ENCODE measurements at places on chromosomes 1 and 21.

GRCh38 chr1:102550729-102551384 lies 554.1 kb upstream of the OLFM3 start:
- DNase-seq = no peak

GRCh38 chr1:3459940-3460671 lies 5.6 kb downstream of the ARHGEF16 start:
- no peak for DNase-seq

DNA sequence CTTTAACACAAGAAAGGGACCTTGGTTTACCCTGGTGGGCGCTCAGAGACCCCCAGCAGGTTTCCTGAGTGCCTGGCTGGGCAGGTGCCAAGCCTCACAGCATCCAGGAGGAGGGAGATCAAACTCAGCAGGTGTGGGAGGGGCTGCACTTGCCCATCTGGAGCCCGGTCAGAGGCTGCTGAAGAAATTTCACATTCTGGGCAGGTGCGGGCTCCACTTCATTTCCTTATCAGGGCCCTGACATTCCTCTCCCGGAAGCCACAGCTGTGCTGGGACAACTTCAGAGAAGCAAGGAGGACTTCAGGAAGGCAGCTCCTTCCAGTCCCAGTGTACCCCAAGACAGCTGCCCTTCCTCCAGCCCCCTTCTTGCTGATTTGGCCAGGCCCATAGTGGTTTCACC lies 82.9 kb downstream of the ITPKB start:
- DNase-seq = no peak

GRCh38 chr1:201791779-201792173 lies 37.2 kb upstream of the IPO9 start:
- DNase-seq = no peak

DNA sequence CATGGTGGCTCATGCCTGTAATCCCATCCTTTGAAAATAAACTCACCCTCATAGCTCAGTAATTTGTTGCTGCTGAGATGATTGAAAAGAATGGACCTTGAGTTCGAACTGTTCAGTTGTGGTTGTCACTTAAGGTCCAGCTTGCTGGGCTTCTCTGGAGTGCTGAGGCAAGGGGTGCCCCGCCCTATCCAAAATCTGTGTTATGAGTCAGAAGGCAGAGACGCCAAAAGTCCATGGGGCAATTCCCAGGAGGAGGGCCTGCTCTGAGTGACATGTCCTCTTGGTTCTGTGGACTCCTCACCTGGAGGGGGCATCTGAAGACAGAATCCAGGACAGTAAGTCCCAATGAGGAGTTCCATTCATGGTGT lies 64.8 kb downstream of the MYOM3 start:
- DNase-seq = no peak

- no peak for DNase-seq
Measured at GRCh38 chr1:146039844-146040194, 18.3 kb upstream of the HJV start.

DNA sequence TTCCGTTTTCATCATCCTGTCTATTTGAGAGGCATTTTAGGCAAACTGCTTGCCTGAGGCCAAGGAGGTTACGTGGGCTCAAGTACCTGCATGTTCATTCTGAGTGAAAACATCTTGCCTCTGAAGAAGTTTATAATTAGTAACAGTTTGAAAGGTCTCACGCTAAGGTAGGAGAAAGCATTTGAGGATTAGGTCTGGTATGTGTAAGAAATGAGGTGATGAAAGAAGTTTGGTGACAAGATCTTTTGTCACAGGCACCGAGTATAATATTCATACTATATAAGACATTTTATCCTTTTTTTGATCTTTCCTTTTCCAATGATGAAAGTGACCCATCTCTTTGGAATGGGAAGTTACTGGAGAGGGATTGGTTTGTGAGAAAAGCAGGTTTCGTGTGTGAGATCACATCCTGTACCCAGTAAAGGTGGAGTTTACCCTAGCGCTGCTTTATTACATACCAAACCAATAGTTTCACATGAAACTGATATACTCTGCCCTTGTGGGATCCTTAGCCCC lies 98.7 kb upstream of the PDC start:
- no peak for DNase-seq

DNA sequence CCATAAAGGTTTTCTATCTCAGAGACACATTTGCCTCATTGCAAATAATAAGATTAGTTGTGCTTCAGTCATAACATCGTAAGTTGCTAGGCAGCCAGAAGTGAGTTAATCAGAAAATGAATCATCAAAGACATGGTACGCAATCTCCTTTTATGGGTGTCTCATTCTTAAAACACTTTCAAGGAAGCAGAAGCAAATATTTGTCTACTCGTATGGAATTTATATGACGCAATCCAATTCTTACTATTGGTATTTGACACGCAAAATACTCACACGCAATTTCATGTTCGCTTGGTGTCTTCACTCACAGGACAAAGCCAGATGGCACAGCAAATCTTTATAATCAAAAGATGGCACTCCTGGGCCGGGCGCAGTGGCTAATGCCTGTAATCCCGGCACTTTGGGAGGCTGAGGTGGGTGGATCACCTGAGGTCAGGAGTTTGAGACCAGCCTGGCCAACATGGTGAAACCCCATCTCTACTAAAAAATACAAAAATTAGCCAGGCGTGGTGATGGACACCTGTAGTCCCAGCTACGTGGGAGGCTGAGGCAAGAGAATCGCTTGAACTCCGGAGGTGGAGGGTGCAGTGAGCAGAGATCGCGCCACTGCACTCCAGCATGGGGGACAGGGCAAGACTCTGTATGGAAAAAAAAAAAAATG lies 56.4 kb downstream of the HLCS start:
- DNase-seq = no peak

- no peak for DNase-seq
Measured at GRCh38 chr1:102120910-102121309, 124.2 kb upstream of the OLFM3 start.

DNA sequence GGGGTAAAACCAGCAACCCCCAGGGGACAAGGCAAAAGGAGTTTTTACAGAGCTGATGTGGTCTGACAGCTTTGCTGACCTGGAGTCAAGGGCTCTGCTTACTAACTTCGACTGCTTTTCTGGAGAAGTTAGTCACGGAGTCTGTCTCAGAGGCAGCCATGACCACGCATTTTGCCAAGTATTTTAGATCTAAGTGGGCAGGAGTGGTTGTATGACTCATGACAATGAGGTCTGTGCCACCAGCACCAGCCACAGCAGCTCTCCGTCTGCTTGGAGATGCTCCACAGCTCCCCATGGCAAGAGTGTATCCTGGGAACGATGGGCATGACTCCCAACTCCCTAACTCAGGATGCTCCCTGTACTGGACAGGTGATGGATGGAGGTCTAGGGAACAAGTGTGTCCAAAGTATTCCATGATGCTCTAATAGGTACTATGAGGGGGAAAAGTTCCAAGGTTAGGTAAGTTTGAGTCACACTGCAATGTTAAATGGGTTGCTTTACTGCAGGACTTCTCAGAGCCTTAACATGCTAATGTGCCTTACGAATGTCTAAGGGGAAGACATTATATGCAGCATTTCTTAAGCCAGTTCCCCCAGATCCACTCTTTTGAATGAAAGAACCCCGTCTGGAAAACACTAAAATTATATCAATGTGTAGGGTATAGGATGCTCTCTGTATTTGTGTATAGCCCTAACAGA lies 359.0 kb downstream of the HHAT start:
- no peak for DNase-seq

DNA sequence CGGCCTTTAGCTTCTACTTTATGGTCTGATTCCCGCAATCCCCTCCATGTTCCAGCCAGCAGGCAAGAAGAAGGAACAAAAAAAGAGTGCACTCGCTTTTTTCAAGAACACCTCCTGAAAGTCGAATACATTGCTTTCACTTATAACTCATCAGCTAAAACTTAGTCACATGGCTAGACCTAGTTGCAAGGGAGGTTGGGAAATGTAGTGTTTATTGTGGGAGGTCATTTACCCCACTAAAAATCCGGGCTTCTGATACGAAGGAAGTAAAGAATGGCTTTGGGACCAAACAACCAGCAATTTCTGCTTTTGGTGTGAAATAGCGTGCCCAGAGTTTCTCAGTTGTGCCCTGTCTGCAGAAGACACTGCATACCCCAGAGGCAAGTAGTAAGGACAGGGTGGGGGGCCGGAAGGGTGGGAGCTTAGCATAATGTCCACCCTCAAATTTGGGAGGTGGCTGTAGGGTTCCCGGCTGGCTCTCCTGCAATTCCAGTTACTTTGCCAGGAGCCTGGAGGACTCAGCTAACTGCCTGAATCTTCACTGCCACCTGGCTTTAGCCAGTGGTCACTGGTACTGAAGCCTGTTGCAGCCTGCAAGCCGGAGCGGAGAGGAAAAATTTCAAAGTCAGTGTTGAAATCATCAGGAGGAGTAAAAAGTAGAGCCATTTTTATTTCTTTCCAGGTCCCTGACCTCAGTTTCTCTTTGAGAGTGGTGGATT lies 57.7 kb upstream of the F3 start:
- no peak for DNase-seq

DNA sequence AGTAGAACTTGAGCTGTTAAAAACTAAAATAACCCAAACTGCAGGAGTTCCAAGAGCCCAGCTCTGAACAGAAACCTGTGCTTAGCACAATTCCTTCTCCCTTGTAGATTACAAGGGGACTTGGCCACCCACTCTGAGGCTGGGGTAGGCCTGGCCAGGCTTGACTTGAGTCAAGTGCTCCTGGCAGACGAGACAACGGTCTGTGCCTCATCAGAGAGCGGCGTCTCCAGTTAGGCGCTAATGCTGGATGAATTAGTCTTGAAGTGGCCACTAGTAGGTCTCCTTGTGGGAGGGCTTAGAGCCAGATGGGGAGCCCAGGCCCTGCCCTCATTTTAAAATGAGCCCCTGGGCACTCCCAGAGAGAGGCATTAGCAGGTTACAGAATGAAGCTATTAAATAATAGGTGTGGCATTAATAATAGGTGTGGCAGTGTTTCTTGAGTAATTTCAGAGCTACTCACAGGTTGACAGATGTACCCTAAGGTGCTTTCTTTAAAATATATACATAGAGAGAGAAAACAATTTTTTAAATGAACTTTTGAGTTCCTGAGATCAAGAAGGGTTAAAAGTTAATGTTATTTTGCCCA lies 1.1 kb downstream of the EEIG2 start:
- DNase-seq = no peak

DNA sequence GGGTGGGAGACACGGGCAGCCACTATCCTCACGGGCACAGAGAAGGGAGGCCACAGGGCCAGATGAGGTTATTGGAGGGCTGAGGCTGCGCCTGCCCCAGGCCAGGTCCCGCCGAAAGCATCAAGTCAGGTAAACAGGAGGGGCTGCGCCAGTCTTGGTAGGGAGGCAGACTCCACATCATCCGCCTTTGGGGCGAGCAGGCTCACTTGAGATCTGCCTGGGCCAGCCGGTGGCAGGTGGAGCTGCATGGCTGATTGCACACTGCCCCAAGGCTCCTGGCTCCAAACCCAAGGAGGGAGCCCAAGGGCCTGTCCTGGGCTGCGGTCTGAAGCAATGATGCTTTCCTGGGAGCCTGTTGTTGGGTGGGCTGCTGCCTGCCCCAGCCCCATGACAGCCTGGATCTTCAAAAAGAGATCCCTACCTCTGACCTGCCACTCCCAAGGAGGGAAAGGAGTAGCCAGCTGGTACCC lies 4.6 kb downstream of the SMIM1 start:
- no peak for DNase-seq

GRCh38 chr1:206022766-206023165 lies 929 bp downstream of the CTSE start:
- DNase-seq = no peak

- no peak for DNase-seq
Measured at GRCh38 chr1:183773482-183774274, 31.2 kb upstream of the RGL1 start.

GRCh38 chr1:206754011-206754410 lies 16.6 kb upstream of the IL19 start:
- DNase-seq = no peak

DNA sequence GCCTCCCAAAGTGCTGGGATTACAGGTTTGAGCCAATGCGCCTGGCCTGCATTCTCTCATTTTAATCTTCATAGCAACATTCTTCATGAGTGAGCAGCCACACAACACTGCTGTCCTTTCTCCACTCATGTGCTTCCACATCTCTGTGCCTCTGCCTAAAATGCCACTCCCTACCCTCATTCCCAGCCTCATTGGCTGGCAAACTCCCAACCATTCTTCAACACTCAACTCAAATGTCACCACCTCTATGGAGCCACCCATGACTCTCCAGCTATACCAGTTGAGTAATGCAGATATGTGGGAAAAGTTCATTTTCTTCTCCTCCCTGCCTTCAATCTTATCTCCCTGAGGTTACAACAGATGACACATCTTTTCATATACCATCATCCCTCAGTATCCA lies 53.9 kb upstream of the ZC3H12A start:
- no peak for DNase-seq

DNA sequence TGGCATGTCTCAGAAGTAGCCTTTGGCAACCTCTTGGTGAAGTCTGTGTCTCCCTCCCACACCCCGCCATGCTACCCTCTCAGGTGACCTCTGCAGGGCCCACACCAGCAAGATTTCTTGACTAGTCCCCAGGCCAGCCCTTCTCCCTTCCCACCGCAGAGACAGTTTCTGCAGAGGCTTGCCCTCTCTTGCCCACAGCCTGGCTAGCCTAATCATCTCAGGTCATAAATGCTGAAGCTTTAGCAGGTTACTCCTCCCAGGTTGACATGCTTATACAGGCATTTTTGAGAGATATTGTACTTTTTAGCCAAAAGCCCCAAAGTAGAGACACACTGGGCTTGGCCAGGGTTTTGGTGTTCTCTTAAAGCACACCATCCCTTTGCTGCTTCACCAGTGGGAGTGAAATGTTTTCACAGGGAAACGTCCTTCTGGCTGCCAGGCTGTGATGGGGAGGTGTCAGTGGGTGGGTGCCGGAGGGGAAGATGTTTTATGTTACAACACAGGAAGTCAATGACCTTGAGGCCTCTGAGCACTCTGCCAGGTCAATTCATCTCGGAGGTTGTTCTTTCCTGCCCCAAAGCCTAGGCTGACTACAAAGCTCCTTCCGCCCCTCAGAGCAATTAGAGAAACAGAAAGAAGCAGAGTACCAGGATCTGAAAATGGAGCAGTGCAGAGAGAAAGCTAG lies 58.5 kb downstream of the STYXL2 start:
- no peak for DNase-seq

GRCh38 chr1:213017447-213018273 lies 2.0 kb upstream of the ANGEL2 start:
- DNase-seq = no peak

DNA sequence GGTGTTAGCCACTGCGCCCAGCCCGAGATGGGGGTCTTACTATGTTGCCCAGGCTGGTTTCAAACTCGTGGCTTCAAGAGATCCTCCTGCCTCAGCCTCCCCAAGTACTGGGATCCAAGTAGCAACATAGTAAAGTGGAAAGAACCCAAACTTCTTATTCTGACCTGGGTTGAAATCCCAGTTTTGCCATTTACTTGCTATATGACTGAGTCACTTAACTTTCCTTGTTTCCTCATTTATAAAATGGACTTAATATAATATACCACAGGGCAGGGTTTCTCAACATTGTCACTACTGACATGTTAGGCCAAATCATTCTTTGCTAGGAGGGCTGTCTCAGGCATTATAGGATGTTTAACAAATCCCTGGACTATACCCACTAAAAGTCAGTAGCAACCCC lies 6.7 kb downstream of the PFDN2 start:
- DNase-seq = no peak

DNA sequence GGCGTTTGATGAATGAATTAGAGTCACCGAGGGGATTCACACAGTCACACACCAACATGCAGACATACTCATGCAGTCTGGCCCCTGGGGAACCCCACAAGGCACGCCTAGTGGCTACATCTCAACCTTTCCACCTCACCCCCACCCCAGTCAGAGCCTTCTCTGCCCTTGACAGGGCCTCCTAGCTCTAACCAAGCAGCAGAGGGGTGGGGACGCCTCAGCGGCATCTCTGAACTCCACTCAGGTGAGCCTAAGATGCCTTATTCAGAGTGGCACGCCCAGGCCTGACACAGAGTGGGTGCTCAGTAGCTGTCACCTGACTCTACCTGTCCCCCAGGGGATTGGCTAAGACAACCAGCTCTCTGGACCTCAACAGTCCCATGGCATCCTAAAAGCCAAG lies 3.7 kb upstream of the SDC3 start:
- no peak for DNase-seq

All from stimulated activated CD8-positive, alpha-beta memory T cell treated with anti-CD3 and anti-CD28 coated beads, Interleukin-15, amount 100 ng/mL, for 1 hour (primary cell).